GM18507 (cell line): ENCODE measurements at places on chromosomes 3 and 15.

GRCh38 chr3:16404349-16404895 is 109.1 kb downstream of the RFTN1 start:
- DNase-seq: no peak

GRCh38 chr3:187458921-187459320 is 90.7 kb downstream of the RTP4 start:
- DNase-seq: no peak

DNA sequence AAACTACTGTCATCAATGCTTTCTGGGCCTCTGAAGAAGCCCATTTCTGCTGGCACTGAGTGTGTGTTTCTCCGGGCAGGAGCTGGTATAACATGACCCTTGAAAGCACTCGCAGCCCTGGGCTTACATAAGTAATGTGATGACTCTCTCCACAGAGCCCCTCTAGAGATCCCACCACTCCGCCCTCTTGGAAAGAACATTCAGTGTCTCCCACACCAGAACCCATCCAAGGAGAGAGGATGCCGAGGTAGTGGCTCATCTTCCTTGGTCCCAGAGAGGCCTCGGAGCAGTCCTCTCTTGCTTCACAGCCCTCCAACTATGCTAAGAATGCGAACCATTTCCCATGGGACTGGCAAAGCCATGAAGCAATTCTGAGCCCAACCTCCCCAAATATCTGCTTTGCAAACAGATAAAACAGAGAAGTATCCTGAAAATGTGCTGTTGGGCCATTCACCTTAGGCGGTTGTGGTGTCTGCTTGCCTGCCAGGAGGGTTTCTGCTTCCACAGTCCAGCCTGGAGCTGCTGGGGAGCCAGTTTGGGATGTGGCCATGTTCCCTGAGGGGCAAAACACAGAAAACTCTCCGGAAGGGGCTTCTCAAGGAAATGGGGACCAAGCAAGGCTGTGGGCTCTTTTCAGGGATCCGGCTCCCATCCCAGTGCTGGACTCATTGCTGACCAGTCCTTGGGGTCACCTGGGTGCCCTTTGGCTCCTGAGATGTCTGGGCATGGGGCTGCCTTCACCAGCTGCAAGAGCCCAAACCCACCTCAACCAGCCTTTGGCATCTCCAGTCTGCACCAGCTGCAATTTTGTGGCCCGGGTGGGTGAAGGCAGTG is 47.3 kb downstream of the AMOTL2 start:
- DNase-seq: no peak

GRCh38 chr3:11091791-11092190 is 62.5 kb upstream of the HRH1 start:
- no peak for DNase-seq

DNA sequence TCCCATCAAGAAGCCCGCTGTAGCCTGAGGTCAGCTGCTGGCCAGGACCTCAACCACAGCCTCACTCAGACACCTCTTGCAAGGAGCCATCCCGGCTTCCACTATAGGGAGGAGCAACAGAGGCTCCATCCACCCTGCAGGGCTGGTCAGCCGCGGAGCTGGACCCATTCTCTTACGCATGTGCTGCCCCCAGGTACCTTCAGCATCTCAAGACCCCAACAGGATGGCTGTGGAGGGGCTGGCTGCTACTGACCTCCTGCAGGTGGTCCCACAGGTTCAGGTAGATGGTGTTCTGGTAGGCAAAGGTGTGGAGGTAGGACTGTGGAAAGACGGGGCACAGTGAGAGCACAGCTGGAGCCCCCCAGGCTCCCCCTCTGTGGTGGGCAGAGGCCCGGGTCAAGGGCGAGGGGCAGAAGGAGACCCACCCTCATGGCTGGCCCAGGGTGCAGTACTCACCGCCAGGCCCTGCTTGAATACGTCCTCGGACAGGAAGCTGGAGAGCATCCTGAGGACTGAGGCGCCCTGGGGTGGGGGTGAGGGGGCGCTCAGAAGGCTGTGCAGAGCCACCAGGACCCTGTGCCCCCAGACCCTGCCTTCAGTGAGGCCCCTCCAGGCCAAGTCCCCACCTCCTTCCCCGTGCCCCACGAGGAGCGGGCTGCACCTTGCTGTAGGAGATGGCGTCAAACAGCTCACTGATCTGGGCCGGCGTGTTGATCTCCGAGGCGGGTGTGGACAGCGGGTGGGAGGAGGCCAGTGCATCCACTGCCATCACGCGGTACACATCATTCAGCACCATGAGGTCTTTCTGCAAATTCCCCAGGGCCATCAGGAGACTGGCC is 11.4 kb downstream of the ANPEP start:
- no peak for DNase-seq

GRCh38 chr3:195159117-195159813 is 111.7 kb downstream of the XXYLT1 start:
- DNase-seq: no peak

DNA sequence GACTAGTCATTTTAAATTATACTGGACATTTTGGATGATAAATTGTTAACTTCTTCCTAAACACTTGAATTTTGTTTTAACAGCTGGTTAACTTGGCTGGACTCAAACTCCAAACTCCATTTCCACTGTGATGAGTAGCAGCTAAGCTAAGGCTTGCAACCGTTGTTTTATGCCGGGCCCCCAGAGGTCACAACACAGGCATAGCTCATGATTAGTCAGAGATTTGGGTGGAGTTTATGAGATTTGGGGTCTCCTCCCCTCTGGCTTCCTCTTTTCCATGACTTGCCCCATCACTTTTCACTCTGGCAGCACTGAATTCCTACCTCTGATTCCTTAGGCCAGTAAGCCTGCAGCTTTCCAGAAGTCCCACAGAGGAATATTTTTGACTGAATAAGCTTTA is 12.8 kb downstream of the THAP10 start:
- DNase-seq: no peak

DNA sequence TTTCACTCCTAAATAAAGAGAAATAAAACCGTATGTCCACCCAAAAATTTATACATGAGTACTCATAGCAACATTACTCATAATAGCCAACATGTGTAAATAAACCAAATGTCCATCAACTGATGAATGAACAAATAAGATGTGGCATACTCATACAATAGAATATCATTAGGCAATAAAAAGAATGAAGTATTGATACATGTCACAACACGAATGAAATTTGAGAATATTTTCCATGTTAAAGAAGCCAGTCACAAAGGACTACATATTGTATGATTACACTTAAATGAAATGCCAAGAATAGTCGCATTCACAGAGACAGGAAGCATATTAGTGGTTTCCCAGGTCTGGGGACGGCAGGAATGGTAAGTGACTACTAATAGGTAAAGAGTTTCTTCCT is 869.2 kb downstream of the IGSF11 start:
- DNase-seq: no peak

GRCh38 chr3:177197727-177198460 is 612 bp upstream of the TBL1XR1 start:
- no peak for DNase-seq

- DNase-seq: peak; percentile 3
Observed at GRCh38 chr3:56347219-56347871, 120.9 kb downstream of the ERC2 start.

- DNase-seq: no peak
Observed at GRCh38 chr3:54042259-54042823, 80.0 kb upstream of the CACNA2D3 start.

DNA sequence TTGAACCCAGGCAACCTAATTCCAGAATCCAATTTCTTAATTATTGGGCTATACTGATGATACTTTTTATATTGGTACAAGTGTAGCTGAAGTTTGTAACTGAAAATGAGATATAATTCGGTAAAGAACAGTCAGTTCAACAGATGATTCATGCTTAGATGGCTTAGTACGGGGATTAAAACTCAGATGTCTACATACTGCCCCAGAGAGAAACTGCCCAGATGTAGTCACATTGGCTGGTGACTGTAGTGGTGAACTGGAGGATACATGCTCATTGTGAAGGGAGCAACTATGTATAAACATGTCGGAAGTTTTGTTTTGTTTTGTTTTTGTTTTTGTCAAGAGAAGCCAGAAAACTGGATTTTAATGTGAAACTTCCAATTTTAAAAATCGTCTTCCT is 179.6 kb downstream of the ADAMTSL3 start:
- DNase-seq: no peak

DNA sequence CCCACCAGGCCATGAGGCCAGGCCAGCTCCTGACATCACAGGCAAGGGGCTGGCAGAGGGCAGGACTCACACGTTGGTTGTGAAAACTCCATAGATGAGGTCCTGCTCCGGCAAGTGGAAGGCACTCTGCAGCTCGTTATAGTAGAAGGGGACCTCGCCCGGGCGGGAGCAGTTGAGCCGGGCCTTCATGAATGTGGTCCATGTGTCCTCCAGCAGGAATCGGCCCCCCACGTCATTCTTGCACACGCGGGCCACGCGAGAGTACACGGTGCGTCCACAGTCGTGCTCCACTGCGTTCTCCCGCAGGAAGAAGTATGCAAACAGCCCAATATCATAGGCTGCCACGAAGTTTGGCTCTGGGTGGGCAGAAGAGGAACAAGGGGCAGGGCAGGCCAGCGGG is 101.2 kb downstream of the SEMA5B start:
- no peak for DNase-seq

DNA sequence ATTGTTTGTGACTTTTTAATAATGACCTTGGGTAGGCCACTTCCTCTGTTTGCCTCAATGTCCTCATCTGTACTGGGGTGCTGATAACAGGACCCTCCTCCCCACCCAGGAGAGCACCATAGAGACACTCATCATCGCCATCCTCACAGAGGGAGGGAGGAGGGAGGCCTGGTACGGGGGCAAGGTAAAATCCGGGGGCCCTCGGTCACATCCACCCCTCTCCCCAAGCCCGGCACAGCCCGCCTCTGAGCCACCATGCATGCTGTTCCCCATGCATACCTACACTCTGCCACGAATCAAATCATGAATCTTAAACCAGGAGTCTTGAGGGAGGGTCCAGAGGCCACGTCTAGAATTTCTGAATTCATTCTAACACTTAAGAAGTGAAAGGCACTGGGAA is 74.9 kb upstream of the IQSEC1 start:
- no peak for DNase-seq

GRCh38 chr15:48062148-48062872 is 58.5 kb upstream of the SLC24A5 start:
- no peak for DNase-seq

DNA sequence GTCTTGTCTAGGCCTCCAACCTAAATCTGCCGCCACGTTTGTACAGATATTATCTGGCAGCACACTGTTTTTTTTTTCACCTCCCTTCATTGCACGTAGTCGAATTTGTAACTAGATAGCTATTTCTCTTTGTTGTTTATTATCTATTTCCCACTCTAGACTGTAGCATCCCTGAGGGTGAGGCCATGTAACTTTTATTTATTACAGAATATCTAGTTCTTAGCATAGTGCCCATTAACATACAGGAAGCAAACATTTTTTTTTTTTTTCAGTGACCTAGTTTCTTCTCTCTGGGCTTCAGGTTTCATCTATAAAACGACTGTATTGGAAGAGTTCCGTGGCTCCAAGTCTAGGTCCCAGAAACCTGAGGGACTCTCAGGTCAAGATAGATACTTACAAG is 354.3 kb downstream of the FGF12 start:
- no peak for DNase-seq

DNA sequence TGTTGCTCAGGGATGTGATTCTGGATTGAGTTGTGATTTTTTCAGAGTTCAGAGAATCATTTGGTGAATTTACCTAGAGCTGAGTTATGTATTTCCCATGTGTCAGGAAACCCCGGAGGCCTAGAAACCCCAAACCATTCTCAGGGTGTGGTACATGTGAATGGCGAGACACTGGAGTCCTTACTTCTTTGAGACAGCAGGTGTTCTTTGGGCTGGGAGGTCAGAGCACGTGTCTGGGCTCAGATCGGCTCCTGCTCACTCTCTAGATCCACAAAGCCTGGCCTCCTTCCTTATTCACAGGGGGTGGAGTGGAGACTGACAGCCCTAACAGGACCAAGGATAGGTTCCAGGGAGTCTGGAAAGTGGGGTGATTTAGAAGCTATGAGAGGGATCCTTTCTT is 145.8 kb downstream of the CHDH start:
- DNase-seq: no peak

DNA sequence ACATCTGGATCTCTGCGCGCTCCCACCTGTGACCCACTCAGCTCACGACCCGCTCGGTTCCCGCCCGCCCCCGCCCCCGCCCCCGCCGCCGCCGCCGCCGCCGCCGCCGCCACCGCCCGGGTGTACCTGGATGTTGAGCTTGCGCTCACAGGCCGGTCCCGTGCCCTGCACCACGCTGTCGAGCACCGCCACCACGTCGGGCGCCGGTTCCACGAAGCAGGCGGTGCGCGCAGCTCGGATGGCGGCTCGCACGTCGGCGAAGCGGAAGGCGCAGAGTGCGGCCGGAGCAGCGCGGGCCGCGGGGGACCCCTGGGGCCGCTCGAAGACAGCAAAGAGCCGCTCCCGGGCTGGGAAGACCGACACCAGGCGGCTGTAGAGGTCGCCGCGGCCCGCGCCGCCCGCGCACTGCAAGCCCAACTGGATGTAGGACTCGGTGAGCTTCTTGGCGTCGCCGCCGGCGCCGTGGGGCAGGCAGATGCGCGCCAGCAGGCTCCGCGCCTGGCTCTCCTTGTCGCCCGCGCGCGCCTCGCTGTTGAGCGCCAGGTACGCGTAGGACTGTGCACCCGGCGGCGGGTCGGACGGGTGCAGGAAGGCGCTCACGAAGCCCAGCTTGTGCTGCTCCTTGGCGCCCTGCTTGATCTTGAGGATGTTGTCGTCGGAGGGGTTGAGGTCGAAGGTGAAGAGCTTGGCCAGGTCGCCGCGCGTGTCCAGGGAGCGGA is 1.1 kb downstream of the PLXND1 start:
- DNase-seq: no peak

GRCh38 chr3:184539801-184540435 is 21.7 kb upstream of the EPHB3 start:
- no peak for DNase-seq

GRCh38 chr3:34016925-34017587 is 218.6 kb downstream of the PDCD6IP start:
- DNase-seq: no peak

GRCh38 chr15:39242345-39242744 is 338.5 kb upstream of the THBS1 start:
- no peak for DNase-seq

- DNase-seq: no peak
Observed at GRCh38 chr3:143139762-143140161, 20.2 kb downstream of the CHST2 start.

- no peak for DNase-seq
Observed at GRCh38 chr3:157859541-157859940, 246.7 kb downstream of the SHOX2 start.

- DNase-seq: no peak
Observed at GRCh38 chr15:97504031-97504792, 456.3 kb upstream of the ARRDC4 start.

- DNase-seq: no peak
Observed at GRCh38 chr15:78392430-78392829, 45.6 kb upstream of the IREB2 start.

GRCh38 chr3:59339818-59340217 is 290.0 kb upstream of the CFAP20DC start:
- no peak for DNase-seq

- DNase-seq: peak; percentile 25
Observed at GRCh38 chr3:57787867-57788623, 31.9 kb downstream of the SLMAP start.

DNA sequence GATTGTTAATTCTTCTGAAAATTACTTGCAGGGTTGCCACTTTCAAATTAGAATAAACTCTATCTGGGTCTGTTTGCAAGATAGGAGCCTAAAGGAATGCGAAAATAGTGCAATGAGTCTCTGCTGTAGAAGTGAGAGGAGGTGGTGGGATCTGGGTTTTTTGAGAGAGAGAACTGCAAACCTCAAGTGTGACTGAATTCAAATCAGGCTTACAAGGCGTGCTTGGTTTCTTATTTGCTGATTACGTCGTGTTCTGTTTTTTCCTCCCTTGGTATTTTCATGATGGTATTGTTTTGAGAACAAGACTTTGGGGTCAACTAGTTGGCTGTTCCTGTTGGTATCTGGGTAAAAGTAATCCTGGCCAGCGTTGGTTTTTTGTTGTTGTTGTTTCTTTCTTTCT is 490.9 kb upstream of the CFAP20DC start:
- DNase-seq: no peak
